ENCODE measurements at places on chromosomes 12 and 14.

DNA sequence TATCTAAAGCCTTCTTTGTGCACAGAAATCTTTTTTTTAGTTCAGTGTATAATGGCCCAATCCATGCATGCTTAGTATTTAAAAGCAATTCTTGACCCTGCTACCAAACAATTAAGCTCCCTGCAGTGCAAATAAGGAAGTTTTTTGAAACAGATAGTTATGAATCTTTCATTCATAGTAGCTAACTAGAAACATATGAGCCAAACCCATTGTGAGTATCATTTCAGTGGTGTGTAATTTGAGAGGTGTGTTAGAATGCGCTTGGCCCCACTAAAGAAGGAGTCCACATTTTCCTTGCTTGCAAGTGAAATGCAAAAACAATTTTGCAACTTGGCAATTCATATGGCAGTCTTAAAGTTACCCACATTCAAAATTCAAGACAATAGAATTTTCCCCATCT lies 14.4 kb downstream of the EPS8 start:
- DNase-seq: no peak

DNA sequence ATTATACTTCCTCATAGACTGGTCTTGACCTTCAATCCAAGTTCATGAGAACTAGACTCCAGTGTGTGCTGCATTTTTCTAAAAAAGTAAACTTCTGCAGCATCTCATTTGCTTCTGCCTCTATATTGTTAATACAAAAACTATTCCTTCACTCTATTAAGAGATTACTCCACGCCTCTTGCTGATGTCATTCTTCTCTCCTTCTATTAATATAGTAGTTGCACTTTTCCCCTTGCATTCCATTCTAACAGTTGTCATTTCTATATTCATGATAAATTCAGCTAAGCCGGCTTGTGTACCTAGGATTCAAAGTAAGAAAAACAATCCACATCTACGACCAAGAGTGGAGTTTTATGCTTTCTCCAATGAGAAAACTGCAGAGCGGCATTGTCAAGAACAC lies 480.4 kb upstream of the NOVA1 start:
- no peak for DNase-seq

- DNase-seq: no peak
Measured at GRCh38 chr12:92110083-92110640, 35.5 kb downstream of the BTG1 start.

DNA sequence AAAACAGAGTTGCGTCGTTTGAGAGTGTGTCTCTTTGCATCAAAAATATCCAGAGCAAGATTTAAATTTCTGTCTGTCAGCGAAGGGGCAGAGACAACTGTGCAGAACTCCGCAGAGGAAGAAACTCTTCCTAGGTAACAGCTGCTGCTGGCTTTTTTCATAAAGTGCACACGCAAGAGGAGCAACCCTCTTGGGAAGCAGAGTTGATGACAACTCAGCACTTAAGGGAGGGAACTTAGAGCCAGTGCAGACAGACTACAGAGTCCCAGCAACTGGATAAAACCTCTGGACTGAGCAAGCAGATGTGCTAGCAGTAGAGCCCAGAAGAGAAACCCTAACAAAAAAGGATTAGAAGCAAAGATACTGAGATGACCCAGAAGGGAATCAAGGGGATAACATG lies 337.1 kb downstream of the PCNX1 start:
- no peak for DNase-seq

GRCh38 chr14:101121508-101122139 lies 218.1 kb upstream of the RTL1 start:
- DNase-seq: no peak

GRCh38 chr12:104063712-104064030 lies 660 bp upstream of the HCFC2 start:
- DNase-seq: no peak

GRCh38 chr12:47828976-47829482 lies 9.3 kb upstream of the HDAC7 start:
- no peak for DNase-seq

DNA sequence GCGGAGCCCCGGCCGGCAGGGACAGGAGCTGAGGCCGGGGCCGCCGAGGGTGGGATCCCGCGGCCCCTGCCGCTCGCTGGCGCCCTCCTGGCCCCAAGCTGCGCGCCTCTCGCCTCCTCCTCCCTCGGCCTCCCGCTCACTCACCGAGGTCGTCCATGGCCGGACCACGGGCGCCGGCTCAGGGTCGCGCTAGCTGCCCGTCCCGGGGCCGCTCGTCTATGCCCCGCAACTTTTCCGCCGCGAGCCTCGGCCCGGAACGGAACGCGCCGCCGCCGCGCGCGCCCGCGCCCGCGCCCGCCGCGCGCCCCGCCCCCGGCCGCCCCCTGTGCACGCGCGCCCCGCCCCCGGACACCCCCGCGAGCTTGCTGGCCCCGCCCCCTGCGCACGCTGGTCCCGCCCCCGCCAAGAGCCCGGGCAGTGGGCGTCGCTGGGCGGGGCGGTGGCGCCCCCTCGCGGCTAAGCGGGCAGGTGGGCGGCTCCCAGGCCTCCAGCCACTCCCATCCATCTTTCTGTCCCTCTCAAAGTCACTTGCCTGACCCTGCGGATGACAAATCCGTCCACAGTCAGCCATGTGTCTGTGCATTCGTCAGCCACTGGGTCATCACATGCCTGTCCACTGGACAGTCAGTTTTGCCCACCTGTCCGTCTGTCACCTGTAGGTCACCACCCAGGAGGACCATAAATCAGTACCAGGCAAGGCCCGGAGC lies at the start of gene PXN:
Gene PXN, minus strand, starts transcription at position 258 of the 707 bp plus-strand sequence. Its CDS starts 101 bp downstream, at position 157.
- DNase-seq: peak; percentile 70

DNA sequence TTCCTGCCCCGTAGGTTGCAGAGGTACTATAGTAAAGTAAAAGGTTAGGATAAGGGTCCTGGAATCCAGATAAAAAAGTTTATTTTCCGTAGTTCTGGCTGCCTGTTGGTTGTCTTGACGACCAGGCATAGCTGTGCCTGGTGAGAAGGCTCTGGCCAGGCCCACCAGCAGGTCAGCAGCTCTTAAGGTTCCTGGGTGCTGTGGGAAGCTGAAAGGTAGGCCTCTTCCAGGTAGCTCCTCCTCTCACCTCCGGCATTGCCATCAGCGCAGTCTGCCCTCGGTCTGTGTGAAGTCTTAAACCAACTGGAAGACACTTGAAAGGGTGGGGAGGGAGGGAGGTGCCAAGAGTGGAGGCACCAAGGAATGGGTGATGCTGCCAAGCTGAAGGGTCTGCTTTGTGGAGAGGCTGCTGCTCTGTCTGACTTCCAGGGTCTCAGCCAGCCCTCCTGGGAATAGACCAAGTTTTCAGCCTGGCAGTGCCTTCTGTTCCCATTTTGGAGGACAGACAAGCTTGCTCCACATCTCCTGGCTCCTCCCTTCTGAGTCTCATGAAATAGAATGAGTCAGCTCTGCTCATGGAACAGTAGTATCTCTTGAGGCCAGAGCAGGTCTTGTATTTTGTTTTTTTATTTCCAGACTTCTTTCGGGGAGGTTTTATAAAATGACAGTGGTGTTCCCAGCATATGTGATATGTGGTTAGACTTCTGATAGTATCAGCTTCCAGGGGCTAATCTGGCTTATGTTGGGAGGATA lies 5.2 kb upstream of the ACADS start:
- DNase-seq: no peak

DNA sequence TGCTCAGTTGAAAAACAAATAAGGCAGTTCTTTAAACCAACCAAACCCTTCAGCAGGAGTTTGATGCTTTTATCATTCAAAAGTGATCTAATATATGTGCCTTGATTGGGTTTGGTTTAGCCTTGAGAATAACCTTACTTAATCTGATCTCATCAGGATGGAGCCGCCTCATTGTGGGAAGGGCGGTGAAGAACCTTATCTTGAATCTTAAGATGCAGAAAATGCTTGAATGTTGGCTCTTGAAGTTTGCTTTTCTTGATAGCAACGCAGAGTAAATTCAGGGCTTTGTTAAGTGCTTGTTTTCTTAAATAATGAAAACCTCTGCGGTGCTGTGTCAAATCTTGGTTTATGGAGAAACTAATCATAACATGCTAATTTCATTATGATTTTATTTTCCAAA lies 138.2 kb downstream of the MON2 start:
- no peak for DNase-seq

GRCh38 chr14:105028251-105028927 lies 7.5 kb upstream of the CDCA4 start:
- no peak for DNase-seq

DNA sequence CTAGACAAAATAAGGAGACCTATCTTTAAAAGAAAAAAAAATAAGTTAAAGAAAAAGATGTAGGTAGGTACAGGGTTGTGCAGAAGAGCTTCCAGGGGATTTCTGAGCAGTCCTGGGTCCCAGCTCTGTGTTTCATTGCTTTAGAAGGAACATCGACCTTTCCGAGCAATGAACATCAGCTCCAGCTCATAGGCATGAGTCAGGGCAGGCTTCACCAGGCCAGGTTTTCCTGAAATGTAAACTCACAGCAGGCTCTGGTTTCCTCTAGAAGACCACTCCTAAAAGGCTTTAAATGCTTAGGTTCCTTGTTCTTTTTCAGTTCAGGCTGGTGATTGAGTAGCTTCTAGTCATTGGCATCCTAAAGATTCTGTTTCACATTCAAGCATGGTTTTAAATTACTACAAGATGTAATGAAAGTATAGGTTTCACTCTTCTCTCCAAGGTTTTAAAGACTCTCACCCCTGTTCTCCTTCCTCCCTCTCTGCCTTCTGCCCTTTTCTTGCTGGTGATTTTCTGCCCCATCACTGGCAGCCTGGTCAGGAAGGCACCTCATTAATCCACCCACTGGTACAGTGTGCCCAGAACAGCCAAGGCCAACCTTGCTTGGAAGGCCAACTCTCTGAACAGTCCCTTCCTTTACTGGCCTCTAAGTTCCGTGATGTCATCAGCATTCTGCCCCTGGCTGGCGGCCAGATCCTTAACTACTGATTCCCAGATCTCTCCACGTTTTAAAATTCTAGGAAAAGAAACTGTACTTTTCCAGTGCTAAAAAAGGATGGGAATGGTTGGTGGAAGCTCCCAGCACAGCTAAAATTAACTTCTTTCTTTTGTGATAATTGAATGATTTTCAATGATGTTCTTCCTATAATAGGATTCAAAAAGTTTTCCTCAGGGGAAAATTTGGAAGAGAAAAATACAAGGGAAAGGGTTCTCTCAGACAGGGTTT lies 109.4 kb upstream of the HIF1A start:
- no peak for DNase-seq

DNA sequence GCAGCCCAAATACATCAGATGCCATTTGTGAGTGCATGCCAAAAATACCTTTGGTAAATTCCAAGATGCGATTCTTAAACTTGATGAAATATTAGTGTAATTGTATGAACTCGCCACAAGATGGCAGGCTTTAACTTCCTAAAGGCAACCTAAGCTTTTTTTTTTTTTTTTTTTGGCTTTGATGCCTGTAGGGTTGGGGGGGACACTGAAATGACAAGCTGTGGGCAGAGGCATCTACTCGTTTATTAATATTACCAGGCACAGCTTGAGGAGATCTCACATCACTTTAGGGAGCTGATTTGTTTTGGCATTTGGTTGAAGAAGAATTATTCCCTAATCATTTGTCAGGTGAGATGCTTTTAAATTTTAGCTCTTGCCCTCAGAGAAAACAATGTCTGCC lies 126.7 kb upstream of the CCDC196 start:
- DNase-seq: no peak

- DNase-seq: no peak
Measured at GRCh38 chr14:54503486-54503885, 6.2 kb upstream of the CGRRF1 start.

- DNase-seq: no peak
Measured at GRCh38 chr12:104624529-104624928, 167.8 kb downstream of the CHST11 start.

- DNase-seq: no peak
Measured at GRCh38 chr12:104769144-104769561, 188.9 kb downstream of the SLC41A2 start.

- no peak for DNase-seq
Measured at GRCh38 chr12:22731236-22731635, 106.3 kb downstream of the ETNK1 start.

DNA sequence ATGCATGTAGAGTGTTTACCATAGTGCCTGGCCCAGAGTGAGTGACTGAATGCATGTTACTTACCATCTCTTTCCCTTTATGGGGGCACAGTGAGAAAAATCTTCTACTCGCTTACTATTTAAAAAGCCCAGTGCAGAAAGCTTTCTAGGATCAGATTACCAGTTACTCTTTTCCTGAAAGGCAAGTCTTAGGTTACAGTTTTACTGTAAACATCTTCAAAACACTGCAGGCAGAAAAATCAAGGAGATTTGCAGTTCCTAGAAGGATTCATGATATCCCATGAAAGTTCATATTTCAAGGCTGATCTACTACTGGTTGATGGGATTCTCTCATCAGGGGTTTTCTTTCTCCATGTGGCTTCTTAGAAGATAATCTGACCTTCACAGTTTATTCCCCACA lies 29.3 kb upstream of the DAAM1 start:
- no peak for DNase-seq

DNA sequence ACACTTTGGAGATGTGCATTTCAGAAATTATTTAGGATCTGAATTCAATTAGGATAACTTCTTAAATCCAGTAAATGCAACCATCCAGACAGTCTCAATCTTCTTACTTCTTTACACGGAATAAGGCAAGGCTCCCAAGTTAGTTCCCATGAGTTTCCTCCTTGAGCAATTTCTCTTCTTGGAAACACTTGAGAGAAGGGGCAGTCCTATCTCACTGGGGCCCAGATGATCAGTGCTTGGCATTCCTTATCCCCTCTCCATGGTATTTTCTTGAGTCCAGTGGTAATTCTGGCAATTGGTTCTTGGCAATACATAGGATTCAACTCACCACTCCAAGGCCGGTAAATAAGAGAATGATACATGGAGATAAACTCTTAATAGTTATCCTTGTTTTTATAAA lies 87.1 kb upstream of the PTHLH start:
- DNase-seq: no peak
